ENCODE measurements at places on chromosomes 1 and 21.
A peak's percentile ranks its signal among the peaks of the same experiment; 100 is the strongest.

- peaks cover 6% of the 10 kb centered on the region for H3K4me1 ChIP-seq
- H3K36me3 ChIP-seq, result peaks cover 8% of the 10 kb centered on the region
- H3K4me3 ChIP-seq, result no peak overlapping the region
- peaks cover 2% of the 10 kb centered on the region for H3K27me3 ChIP-seq
- no peak for DNase-seq
Observed at GRCh38 chr1:43327549-43328292, 9.9 kb upstream of the MPL start.

GRCh38 chr1:51569284-51570062, 47.4 kb upstream of the OSBPL9 start:
- peaks cover 37% of the 10 kb centered on the region for H3K4me1 ChIP-seq
- H3K27me3 ChIP-seq, result no peaks in the 10 kb centered on the region
- H3K36me3 ChIP-seq, result no peaks in the 10 kb centered on the region
- peak overlapping the region; percentile 31 for H3K4me3 ChIP-seq

- DNase-seq, result no peak
- H3K36me3 ChIP-seq, result peaks cover 2% of the 10 kb centered on the region
- peaks cover 2% of the 10 kb centered on the region for H3K4me1 ChIP-seq
- no peak overlapping the region for H3K27ac ChIP-seq
- H3K4me3 ChIP-seq, result no peak overlapping the region
Observed at GRCh38 chr1:47510282-47510811, 72.5 kb downstream of the FOXD2 start.

DNA sequence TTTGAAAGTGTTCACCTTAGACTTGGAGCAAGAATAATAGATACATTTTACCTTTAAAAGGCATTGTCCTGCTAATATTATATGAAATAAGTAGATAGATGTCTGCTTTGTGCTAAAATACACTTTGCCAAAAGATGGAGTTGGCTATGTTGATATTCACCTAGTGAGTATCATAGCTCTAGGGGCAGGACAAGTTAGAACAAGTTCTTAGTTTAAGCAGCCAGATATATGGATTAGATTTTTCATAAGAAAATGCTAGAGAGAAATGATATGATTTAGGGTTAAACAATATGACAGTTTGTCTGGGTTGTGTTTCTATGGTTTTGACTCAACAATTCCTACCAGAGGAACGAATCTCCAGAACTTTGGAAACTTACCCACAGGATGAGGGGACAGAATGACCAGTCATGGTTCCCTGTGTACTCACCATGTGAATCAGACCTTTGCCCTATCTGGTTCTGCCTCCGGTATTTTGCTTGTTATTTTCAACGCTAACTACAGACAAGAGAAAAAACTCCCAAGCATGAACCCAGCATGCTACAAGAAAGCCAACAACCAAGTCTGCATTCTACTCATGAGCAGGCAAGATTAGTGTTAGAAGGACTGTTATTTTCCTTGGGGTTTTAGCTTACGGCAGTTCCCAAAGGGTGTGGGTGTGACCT, 1.7 kb downstream of the F5 start:
- H3K27ac ChIP-seq, result peak overlapping the region; percentile 21

GRCh38 chr21:42989816-42990650, 15.7 kb downstream of the PKNOX1 start:
- H3K4me1 ChIP-seq, result peaks cover 37% of the 10 kb centered on the region
- peak overlapping the region; percentile 59 for H3K27ac ChIP-seq
- no peaks in the 10 kb centered on the region for H3K36me3 ChIP-seq

DNA sequence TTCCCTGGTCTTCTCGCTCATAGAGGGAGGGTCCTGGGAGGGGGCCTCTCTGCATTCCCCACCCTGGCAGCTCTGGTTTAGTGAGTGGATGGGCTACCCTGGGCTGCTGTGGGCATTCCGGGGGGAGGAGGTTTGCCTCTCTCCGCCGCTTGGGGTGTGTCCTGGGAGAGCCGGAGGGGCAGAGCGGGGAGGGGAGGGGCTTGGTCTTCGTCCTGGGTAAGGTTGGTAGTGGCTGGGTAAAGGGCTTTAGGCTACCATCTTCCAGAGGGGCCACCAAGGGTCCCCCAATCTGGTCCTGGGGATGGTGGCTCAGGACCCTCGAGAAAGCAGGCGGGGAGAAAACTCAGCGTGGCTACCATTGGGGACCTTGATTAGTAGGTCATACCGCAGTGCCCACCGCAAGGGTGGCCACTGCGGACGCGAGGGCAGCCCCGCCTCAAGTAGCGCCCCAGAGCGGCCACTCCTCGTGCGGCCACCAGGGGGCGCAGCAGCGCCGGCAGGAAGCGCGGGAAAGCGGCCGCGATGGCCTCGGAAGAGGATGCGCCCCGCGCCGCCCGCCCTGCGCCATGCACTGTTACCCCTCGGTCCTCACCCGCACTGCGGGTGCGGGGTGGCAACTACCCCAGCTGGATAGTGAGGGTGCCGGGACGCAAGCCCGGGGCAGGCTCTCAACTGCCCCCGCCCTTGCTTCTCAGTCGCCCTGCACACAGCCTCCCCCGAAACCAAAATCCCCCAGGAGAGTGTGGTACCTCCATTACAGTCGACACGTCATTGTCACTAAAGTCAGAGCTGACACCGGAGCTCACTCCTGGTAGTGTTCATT, 44.1 kb upstream of the SLC25A33 start:
- peak overlapping the region; percentile 49 for H3K27ac ChIP-seq
- peaks cover 10% of the 10 kb centered on the region for H3K4me1 ChIP-seq
- peak overlapping the region; percentile 61 for H3K4me3 ChIP-seq

GRCh38 chr1:4425892-4426291, 228.5 kb upstream of the AJAP1 start:
- DNase-seq, result no peak
- no peaks in the 10 kb centered on the region for H3K4me1 ChIP-seq
- no peaks in the 10 kb centered on the region for H3K27me3 ChIP-seq
- no peaks in the 10 kb centered on the region for H3K36me3 ChIP-seq
- H3K27ac ChIP-seq, result no peak overlapping the region
- H3K4me3 ChIP-seq, result no peak overlapping the region

GRCh38 chr21:38356883-38357625, 100.3 kb downstream of the KCNJ15 start:
- H3K4me3 ChIP-seq, result no peak overlapping the region
- no peaks in the 10 kb centered on the region for H3K4me1 ChIP-seq
- no peak for DNase-seq
- no peak overlapping the region for H3K27ac ChIP-seq

GRCh38 chr1:11342621-11343032, 69.6 kb downstream of the UBIAD1 start:
- no peak overlapping the region for H3K27ac ChIP-seq
- peaks cover 37% of the 10 kb centered on the region for H3K27me3 ChIP-seq
- no peak overlapping the region for H3K4me3 ChIP-seq

DNA sequence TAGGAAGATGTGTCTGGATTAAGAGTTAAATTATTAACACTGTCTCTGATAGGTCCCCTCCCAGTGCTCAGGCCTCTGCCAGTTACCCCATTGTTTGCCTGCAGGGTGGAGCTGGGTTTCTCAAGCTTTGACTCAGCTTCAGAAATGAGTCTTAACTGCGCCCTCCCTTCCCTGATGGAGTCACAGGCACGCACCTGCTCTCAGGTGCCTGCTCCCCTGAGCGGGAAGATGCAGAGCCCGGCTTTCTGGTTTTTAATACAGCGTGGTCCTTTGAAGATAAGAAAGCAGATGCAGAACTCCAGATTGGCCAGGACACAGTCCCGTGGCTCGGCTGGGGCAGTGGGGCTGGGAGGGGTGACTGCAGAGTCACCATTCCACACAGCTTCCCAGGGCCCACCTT, 3.2 kb upstream of the SPRR4 start:
- no peak for DNase-seq
- no peak overlapping the region for H3K27ac ChIP-seq
- no peaks in the 10 kb centered on the region for H3K36me3 ChIP-seq
- peaks cover 7% of the 10 kb centered on the region for H3K4me1 ChIP-seq
- peaks cover 13% of the 10 kb centered on the region for H3K27me3 ChIP-seq
- H3K4me3 ChIP-seq, result no peak overlapping the region

DNA sequence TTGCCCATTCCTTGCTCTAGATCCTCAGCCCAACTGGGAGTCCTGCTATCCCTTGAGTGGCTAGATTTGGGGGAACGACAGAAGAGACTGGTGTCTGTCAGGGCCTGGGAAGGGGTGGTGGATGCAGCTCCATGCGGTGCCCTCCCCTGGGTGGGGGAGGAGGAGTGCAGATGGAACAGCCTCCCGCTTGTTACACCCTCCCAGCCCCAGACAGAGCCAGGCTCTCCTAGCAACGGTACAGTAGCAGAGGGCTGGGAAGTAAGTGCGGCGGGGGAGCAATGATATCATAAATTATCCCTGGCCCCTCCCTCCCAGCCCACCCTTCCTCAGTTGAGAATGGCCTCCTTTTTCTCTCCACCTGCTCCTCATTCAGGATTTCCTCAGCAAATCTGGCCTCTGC, 37.2 kb downstream of the RHBG start:
- no peak for DNase-seq
- no peaks in the 10 kb centered on the region for H3K36me3 ChIP-seq
- peaks cover 38% of the 10 kb centered on the region for H3K27me3 ChIP-seq
- H3K4me1 ChIP-seq, result no peaks in the 10 kb centered on the region
- no peak overlapping the region for H3K27ac ChIP-seq

GRCh38 chr1:217911908-217912307, 280.8 kb downstream of the SPATA17 start:
- no peak overlapping the region for H3K27ac ChIP-seq
- no peak overlapping the region for H3K4me3 ChIP-seq
- no peak for DNase-seq
- no peaks in the 10 kb centered on the region for H3K4me1 ChIP-seq
- no peaks in the 10 kb centered on the region for H3K36me3 ChIP-seq

DNA sequence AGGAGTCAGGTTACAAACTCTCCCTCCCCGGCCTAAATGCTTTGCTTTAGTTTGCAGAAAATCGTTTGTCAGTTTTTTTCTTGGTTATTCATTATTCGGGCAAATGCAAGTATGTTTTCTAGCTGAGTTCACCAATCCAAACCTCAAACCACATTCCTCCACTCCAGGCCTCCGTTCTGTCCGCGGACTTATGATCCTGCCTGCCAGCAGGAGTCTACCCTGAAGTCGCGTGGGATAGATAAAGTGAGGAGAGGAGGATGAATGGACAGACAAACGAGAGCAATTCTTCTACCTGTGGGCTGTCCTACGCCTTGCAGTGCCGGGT, 1.3 kb downstream of the ADAMTS1 start:
- DNase-seq, result no peak
- H3K4me1 ChIP-seq, result peaks cover 31% of the 10 kb centered on the region
- H3K4me3 ChIP-seq, result peak overlapping the region; percentile 61
- H3K27me3 ChIP-seq, result peaks cover 80% of the 10 kb centered on the region
- peak overlapping the region; percentile 55 for H3K27ac ChIP-seq
